ENCODE measurements at places on chromosomes 3 and 15.

- no peak for DNase-seq
These were observed 25.4 kb upstream of the FAM3D start for GRCh38 chr3:58691997-58692396.

DNA sequence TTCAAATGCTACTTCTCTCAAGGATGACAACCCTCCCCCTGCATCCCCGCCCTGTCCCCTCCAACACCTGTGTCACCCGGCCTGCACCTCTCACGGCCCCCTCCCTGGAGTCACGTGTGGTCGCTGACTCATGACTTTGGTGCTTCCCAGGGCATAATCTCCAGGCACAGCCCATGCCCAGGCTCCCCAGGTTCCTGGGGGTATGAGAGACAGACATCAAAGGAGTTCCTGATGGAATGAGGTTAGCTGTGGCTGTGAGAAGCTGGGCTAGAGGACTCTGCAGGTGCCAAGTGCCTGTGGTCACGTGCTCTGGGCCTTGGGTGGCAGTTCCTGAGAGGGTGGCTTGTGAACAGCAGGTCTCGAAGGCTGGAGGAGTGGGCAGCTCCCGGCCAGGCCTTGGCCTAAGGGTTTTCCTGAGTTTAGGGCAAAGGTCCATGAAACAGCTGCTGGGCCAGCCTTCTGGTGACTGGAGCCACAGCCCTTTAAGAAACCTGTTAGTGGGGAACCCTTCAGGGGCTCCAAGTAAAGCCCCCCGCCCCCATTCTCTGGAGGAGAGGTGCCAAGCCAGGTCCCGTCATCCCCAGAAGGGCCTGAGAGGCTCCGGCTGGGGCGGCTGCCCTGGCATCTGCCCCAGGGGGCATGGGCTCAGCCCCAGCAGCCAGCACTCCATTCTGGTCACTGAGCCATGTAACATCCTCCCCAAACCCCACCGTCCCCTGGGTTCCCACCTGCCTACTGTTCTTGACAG lies 230.0 kb downstream of the XXYLT1 start:
- no peak for DNase-seq

DNA sequence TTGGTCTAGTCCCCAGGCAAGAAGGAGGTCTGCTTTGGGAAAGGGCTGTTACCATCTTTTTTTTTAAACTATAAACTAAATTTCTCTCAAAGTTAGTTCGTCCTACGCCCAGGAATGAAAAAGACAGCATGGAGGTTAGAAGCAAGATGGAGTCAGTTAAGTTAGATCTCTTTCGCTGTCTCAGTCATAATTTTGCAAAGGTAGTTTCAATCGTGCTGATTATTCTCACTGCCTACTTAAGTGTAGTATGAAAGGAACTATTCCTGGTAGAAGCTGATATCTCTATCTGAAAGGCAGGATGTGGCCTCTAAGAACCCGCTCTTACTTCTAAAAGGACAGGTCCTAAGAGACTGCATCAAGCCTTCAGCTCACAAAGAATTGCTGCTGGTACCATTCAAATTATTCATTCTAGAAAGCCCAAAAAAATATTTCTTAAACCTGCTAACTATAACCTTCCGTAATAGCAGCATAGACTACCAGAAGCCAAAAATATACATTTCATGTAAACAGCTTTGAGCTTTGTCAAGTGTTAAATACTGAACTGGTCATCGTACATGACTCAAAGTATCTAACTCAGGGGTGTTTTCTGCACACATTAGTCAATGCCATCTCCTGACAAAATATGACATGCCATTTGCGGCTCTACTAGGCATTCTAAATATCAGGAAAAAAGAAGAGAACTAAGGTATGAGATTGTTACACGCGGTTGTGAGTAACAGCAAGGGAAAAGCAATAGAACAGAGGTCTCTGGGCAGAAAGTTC lies 96.0 kb upstream of the CCDC80 start:
- DNase-seq, result no peak

DNA sequence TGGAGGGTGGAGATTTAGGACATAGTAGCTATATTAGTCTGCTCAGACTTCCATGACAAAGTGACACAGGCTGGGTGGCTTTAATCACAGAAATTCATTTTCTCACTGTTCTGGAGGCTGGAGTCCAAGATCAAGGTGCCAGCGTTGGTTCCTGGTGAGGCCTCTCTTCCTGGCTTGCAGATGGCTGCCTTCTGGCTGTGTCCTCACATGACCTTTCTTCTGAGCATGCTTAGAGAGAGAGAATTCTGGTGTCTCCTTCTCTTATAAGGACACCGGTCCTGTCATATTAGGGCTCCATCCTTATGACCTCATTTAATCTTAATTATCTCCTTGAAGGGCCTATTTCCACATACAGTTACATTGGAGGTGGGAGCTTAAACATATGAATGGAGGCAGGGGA lies 14.9 kb upstream of the SHC4 start:
- DNase-seq, result no peak

DNA sequence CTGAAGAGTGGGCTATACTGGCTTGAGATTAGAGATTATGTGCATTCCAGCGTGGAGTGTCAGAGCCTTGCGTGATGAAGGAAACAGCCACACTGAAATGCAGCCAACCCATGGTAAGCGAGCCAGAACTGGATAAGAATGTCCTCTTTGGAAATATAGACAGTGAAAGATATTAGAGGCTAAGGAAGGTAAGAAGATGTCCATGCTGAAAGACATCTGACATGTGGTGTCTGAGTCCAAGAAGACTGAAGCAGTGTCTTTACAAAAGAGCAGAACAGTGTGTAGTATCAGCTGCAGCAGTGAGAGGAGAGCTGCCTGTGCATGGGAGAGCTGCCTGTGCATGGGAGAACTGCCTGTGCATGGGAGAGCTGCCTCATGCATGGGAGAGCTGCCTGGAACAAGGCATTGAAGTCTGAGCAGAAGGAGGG lies 672.2 kb downstream of the DIPK2A start:
- DNase-seq, result no peak

DNA sequence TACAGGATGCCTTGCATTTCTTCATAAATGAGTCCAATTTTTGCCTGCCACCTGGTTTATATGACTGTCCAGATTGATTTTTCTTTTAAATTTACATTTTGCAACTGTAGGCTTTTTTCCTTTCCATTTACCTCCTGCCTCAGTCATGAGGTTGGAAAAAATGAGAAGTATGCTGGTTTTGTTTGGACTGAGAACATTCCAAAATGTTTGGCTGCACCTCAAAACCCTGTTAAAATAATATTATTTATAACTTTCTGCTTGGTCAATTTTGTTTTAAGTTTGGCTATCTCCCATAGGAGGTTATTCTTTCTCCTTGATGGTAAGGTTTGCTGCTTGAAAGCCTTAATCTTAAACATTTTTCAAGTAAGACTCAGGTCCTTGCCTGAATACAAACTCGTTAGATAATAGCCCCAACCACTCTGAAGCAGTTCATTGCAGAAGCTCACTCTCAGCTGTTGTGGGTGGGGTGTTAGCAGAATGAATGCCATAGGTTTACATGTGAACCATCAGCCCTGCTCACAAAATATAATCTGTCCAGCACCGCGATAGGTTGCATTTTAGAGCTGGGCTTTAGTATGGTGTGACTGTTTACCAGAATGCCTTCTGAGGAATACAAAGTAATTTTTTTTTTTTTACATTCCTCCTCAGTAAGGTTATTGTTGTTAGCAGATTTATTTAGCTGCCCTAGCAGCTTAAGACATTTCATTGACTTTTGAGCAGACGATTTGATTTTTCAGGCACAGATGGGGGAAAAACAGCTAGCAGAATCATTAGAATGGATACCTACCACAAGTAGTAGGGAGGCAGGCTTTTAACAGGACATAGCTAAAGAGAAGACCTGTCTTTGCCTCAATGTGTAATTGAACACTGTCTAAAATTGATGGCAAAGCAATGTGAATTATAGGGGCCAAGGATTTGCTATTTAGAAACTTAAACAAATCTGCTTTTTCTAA lies 630.8 kb upstream of the KCNMB2 start:
- no peak for DNase-seq

DNA sequence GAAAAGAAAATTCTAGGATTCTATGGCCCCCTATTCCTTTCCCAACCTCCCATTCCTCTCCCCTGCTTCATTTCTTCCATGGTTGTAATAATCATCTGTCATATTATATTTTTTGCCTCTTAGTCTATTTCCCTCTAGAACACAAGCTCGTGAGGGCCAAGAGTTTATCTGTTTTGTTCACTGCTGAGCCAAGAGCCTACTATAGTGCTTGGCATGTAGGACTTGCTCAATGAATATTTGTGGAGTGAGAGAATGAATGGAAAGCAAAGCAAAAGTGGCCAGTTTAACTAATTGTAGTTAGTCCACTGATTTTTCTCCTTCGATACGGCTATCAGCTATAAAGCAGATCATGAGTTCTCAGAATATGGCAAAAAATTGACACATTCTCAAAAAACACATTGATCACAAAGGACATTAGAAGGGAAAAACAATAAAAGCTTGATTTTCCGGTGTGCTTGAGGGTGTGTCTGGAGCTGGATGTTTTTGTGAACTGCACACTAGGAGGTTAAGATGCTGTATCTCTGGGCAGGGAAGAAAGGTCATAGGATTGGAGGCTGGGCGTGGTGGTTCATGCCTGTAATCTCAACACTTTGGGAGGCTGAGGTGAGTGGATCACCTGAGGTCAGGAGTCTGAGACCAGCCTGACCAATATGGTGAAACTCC lies 25.0 kb upstream of the CTSH start:
- no peak for DNase-seq

DNA sequence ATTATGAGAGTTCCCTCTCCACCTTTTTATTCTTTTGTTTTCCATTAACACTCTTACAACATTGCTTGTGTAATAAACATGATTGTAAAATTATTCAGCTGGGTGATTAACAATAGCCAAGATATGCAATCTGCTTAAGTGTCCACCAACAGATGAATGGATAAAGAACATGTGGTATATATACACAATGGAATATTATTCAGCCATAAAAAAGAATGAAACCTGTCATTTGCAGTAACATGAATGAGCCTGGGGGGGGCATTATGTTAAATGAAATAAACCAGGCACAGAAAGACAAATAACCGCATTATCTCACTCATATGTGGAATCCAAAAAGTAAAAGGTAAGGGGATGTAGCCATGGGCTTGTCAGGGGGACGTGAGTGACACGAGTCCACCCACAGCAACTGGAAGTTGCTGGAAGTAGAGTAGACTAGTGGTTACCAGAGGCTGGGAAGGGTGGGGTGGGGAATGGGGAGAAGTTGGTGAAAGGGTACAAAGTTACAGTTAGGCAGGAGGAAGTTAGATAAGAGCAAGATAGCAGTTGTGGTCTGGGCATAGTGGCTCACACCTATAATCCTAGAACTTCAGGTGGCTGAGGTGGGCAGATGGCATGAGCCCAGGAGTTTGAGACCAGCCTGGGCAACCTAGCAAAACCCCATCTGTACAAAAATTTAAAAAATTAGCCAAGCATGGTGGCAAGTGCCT lies 28.7 kb upstream of the CD47 start:
- no peak for DNase-seq

- no peak for DNase-seq
These were observed 22.9 kb upstream of the TRA2B start for GRCh38 chr3:185960522-185961288.

DNA sequence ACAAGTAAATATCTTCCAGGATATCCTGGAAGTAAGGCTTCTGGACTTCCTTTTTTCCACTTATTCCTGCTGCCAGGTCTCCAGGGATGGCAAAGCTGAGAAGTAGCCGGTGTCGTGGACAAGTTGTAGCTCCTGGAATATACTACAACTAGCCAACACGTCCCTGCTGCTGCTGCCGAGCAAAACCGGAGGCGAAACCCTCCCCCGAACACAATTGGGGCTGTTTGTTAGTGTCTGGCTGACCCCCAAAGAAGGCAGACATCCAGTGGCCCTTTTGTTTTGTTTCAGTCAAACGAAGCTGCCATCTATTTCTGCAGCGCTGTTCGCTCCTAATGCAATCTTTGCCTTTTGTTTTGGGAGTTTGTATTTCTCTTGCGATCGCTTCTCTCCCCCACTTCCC lies 45.3 kb upstream of the EIF5A2 start:
- no peak for DNase-seq

DNA sequence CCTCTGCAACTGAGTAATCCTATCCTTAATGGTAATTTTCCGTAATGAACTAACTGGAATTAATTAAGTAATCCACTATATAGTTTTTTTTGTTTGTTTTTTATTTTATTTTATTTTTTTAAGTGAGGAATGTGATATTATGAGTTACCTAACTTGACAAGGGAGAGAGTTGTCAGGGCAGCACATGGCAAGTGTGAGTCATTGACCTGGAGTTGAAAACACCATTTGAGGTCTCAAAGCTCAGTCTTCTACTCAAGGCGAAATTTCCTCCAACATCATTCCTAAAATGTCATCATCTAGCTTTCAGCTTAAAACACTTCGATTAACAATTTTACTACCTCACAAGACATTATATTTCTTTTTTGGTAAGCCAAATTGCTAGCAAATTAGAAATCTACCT lies 87.8 kb downstream of the NECTIN3 start:
- no peak for DNase-seq

GRCh38 chr3:56926243-56926946 lies 124.6 kb upstream of the ARHGEF3 start:
- no peak for DNase-seq

DNA sequence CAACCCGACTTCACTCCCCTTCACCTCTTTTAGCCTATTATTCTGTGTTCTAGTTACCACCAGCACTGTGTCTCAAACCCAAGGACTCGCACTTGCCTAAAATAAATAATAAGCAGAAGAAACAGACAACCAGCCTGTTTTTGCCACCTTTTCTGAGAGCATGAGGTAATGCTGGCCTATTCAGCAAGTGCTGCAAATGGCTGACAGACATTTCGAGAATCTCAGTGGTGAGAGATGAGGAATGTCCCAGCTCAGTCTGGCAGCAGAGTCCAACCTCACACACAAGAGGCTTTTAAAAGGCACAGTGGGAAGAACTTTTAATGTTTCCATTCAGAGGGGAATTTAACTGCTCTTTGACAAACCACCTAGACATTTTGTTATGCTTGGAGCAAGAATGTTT lies 143.3 kb upstream of the GMNC start:
- DNase-seq, result no peak

- DNase-seq, result no peak
These were observed 11.4 kb upstream of the SLC9A9 start for GRCh38 chr3:143859465-143860203.

DNA sequence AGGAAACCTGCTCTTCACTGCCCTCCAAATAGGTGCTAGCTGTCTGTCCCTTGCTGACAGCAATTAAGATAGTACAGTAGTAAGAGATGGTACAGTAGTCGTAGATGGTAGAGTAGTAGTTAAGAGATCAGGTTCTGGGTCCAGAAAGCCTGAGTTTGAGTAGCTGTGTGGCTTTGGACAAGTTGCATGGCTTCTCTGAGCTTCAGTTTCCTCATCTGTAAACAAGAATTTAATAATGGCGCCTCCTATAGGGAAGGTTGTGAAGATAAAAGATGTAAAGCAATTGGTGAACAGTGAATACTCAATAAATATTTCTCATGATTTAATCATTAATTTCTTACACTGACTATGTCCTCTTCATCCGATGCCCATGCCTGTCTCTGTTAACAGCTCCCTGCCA lies 86.9 kb upstream of the BCL6 start:
- DNase-seq, result no peak

- no peak for DNase-seq
These were observed 74.5 kb upstream of the SLC6A1 start for GRCh38 chr3:10918011-10918410.

All from stimulated activated CD4-positive, alpha-beta T cell treated with anti-CD3 and anti-CD28 coated beads, Interleukin-1b, Interleukin-23, amount 100 ng/mL, for 24 hours (primary cell).